Breast epithelium (tissue), 4 donors: ENCODE measurements at places on chromosomes 3 and 15. TPM values are rescaled to one million over a fixed set of nuclear protein-coding genes. Genes with fewer than 3 reads are reported as not detected.
A peak's percentile ranks its signal among the peaks of the same experiment; 100 is the strongest.

- DNase-seq = no peak
- H3K4me3 ChIP-seq = no peak overlapping the region
- H3K36me3 ChIP-seq = no peaks in the 10 kb centered on the region
Observed at GRCh38 chr3:1847571-1847970, 251.1 kb upstream of the CNTN4 start.

GRCh38 chr15:81341351-81341750 lies 17.4 kb upstream of the STARD5 start:
- no peak overlapping the region for H3K4me3 ChIP-seq
- H3K36me3 ChIP-seq = no peaks in the 10 kb centered on the region
- DNase-seq = no peak
- H3K27me3 ChIP-seq = no peaks in the 10 kb centered on the region
- H3K27ac ChIP-seq = no peak overlapping the region

DNA sequence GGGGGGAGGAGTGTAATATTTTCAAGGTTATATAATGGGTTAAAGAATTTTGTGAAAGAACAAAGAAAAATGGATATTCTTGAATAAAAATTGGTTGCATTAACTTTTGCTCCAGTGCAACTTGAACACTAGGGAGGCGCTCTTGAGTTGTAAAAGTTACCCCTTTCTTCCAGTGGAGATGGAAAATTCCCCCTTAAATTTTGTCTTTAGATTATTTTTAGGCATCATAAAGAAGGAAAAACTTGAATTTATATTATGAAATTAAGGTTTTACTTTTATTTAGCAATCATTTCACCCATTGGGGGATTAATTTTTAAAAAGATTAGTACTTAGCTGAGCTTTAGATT lies 550 bp upstream of the CHD2 start:
- peak overlapping the region; percentile 97 for H3K27ac ChIP-seq
- no peaks in the 10 kb centered on the region for H3K36me3 ChIP-seq
- peaks cover 4% of the 10 kb centered on the region for H3K4me1 ChIP-seq
- peak overlapping the region; percentile 73 for H3K4me3 ChIP-seq

DNA sequence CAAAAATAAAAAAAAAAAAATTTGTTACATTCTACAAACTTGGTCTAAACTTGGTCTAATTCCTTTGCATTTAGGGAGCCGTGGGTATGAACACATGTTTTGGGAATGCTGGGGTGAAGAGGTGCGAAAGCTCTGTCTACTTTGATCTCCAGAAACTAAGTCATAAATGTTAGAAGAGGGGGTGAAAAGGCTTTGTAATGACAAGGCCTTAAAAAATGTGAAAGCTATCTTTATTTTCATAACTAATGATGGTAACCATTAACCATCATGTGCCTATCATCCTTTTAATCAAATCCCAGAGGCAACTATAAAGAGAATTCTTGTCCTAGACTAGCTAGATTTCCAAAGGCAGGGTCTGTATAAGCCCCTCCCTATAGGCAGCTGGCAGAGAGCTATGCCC lies 60.9 kb downstream of the PRICKLE2 start:
- no peaks in the 10 kb centered on the region for H3K4me1 ChIP-seq
- peak overlapping the region; percentile 52 for H3K27ac ChIP-seq
- no peaks in the 10 kb centered on the region for H3K36me3 ChIP-seq
- no peak overlapping the region for H3K4me3 ChIP-seq
- no peak for DNase-seq

DNA sequence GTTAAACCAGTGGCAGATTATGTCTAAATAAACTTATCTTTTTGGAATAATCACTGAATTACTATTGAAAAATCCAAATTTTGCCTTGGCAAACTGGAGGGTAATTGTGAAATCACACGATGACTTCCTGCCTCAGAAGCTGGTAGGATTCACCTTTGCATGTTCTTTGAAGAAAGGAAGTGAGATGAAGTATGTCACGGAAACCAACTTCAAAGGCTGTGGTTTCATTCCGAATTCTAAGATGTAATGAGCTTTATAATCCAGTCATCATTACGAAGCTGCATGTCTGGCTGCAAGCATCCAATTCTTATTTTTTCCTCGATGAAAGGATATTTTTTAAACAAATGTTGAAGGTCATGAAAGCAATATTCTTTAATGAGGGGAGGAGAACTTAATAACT lies 15.0 kb upstream of the ZBED2 start:
- H3K36me3 ChIP-seq = no peaks in the 10 kb centered on the region
- no peak overlapping the region for H3K4me3 ChIP-seq
- H3K27me3 ChIP-seq = no peaks in the 10 kb centered on the region
- H3K27ac ChIP-seq = no peak overlapping the region
- DNase-seq = no peak

GRCh38 chr3:130242850-130243569 lies 102.5 kb upstream of the COL6A5 start:
- no peaks in the 10 kb centered on the region for H3K36me3 ChIP-seq
- H3K4me3 ChIP-seq = no peak overlapping the region
- H3K4me1 ChIP-seq = no peaks in the 10 kb centered on the region
- DNase-seq = no peak

GRCh38 chr3:112627919-112628466 lies 12.9 kb downstream of the CCDC80 start:
- no peaks in the 10 kb centered on the region for H3K36me3 ChIP-seq
- H3K4me1 ChIP-seq = no peaks in the 10 kb centered on the region
- no peak for DNase-seq
- H3K4me3 ChIP-seq = no peak overlapping the region

LSMEM2 gene
- not detected for total RNA-seq

TRIM59 gene
- total RNA-seq = 0.64 TPM

CIB2 gene
- total RNA-seq = 2.9 TPM

- no peaks in the 10 kb centered on the region for H3K4me1 ChIP-seq
- DNase-seq = no peak
- H3K27ac ChIP-seq = no peak overlapping the region
- no peaks in the 10 kb centered on the region for H3K27me3 ChIP-seq
- H3K36me3 ChIP-seq = peaks cover 5% of the 10 kb centered on the region
- H3K4me3 ChIP-seq = no peak overlapping the region
Observed at GRCh38 chr3:45515999-45516725, 78.4 kb upstream of the LIMD1 start.

GOLGA6L10 gene
- 1.6 TPM for total RNA-seq

SLC7A14 gene
- not detected for total RNA-seq

GRCh38 chr3:55923626-55924025 lies 436.5 kb upstream of the WNT5A start:
- no peak overlapping the region for H3K4me3 ChIP-seq
- no peak for DNase-seq
- no peaks in the 10 kb centered on the region for H3K27me3 ChIP-seq

PFN2 gene
- 48.2 TPM for total RNA-seq

DNA sequence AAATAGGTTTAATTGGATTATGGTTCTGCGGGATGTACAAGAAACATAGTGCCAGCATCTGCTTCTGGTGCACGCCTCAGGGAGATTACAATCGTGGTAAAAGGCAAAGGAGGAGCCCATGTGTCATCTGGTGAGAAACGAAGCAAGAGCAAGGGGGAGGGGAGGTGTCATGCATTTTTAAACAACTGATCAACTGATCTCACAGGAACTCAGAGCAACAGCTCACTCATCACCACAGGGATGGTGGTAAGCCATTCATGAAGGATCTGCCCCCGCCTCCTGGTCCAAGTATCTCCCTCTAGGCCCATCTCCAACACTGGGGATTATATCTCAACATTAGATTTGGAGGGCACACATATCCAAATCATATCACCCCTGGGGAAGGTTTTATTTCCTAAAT lies 42.1 kb upstream of the FGF7 start:
- no peaks in the 10 kb centered on the region for H3K36me3 ChIP-seq
- no peak for DNase-seq
- no peaks in the 10 kb centered on the region for H3K4me1 ChIP-seq
- H3K27me3 ChIP-seq = no peaks in the 10 kb centered on the region

GPR27 gene
- total RNA-seq = 4.0 TPM

FGF12 gene
- total RNA-seq = 2.1 TPM
